Coronary artery (tissue), 2 donors: ENCODE measurements at places on chromosomes 6 and 20.

- DNase-seq: no peak
Observed at GRCh38 chr20:4026093-4026601, 10.8 kb upstream of the RNF24 start.

GRCh38 chr6:73586416-73586974 lies 65.7 kb upstream of the EEF1A1 start:
- no peak for DNase-seq

- DNase-seq: no peak
Observed at GRCh38 chr6:37688078-37688850, 9.4 kb downstream of the MDGA1 start.

DNA sequence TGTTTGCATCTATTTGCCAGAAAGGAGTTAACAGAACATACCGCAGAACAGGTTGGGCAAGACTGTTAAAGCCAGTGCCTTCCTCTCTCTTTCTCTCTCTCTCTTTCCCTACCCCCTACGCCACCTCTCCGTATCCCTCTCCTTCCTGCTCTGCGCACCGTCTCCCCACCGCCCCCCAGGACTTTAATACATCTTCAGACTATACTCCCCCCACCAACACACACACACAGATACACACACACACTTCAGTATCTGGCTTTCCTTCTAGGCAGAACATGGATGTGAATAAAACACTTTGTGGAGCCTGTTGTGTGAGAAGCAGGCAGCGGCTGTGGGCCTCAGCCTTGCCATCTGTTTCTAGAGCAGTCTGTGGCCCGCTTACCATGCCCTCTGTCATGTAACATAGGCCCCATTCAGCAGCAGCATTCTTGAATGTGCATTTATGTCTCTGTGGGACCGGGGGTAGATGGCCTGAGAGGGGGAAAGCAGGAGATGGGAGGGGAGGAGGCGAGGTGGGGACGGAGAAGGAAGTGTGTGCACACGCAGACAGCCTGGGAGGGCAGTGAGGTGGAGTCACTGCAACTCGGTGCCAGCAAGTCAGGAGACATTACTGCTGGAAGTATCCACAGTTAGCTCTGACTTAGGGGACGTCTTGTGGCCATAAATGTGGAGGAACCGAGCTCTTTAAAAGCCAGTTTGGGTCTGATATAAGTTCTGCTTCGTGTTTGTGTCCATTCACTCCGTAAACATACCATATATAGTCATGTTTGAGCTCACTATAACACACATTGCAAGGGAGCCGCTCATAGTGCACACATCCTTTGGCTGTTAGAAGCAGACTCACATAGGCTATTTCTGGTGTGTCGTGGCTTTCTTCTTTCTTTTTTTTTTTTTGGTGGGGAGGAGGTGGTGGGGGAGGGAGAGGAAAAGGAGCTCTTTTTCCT lies 38.4 kb downstream of the RREB1 start:
- no peak for DNase-seq

DNA sequence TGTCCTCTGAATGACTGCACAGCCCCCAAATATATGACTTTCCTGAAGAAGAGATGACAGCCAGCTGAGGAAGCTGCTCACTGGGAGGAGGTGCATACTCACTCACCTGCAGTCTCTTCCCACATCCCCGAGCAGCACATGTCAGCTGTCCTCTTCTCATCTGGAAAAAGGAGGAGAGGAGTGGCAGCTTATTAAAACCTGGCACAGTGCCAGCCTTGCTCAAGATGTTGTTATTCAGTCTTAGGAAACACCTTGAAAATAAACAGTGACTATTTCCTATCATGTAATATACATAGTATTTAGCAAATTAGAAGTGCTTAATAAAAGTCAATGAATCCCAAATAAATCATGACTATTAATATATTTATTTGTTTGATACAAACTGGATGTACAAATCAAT lies 232.9 kb downstream of the EPM2A start:
- no peak for DNase-seq

DNA sequence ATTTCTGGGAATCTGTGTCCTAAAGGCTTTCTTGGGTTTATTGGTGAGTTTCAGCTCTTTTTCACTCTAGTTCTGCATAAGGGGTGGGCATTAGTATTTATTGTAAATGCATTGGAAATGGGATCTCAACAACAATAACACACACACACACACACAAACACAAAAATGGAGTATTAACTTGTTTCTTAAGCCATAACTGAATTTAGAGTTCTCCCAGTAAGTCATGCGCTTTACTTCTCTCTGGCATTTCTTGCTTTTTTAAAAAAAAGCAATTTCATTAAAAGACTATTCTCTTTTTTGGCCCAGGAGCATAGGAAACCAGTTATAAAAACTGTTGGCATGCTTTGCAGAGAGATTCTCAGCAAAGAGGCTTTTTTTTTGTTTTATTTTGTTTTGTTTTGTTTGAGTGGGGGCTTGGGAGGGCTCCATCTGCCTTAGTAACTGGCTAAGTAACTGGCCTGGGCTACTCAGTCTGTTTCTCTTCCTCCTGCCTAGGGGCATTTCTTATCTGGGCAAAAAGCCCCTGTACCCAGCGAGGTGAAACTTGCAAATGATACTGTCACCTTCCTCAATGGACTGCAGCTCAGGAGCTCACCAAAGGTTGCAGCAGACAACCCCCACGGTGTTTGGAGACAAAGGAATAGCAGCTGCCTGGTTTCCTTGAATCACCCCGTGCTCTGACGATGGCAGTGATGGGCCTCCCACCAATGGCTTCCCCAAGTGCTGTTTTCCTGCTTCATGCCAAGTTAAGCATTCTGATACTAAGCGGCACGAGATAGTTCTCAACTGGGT lies 128.5 kb downstream of the BCAS1 start:
- peak; percentile 29 for DNase-seq

GRCh38 chr6:90514496-90514895 lies 72.4 kb downstream of the MAP3K7 start:
- no peak for DNase-seq
